CD4-positive, alpha-beta T cell treated with Interleukin-4 for 4 hours (primary cell): ENCODE measurements at places on chromosomes 12 and 14.

DNA sequence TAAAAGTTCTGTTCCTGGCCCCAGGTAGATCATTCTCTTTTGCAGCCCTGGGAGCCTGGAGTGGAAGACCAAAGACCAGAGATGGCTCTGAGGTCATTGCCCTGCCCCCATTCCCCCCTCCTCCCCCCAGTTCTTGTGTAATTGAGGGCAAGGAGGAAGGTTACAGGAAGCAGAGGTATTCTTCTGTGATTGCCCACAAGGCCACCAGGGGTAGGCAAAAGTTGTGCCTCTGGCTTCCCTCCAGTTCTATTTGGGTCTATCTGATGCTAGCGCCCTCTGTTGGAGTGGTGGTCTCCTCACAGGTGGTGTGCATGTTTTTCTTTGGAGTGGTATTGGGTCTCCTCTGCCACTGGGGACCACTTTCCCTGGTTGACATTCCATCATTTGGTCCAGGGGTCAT, 41.2 kb upstream of the CRY1 start:
- DNase-seq = peak; percentile 10

DNA sequence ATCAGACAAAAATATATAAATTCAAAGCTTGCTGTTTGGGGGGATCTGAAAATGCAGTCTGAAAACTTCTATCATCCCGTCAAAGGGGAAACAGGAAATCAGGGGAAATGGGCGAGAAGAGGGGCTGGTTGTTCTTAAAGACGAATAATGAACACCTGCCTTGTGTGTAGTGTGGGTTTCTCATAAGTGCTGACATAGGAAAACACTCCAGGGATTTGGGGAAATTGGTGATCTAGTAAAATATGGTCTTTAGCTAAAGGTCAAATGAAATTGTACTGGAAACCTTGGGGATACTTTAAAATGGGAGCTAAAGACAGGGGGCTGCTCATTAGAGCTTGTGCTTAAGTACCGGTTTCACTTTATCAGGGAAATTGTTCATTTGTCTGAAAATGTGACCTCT, 39.6 kb upstream of the PIK3C2G start:
- no peak for DNase-seq

GRCh38 chr14:20808162-20808483, 5.5 kb upstream of the RNASE1 start:
- no peak for DNase-seq

GRCh38 chr12:118190266-118190665, 54.3 kb downstream of the PEBP1 start:
- no peak for DNase-seq

- peak; percentile 63 for DNase-seq
These were observed 6.8 kb upstream of the CHD4 start for GRCh38 chr12:6613776-6614512.

- DNase-seq = no peak
These were observed 4.7 kb upstream of the FAM234B start for GRCh38 chr12:13039328-13039956.

- DNase-seq = no peak
These were observed 6.0 kb downstream of the HDAC7 start for GRCh38 chr12:47813511-47814196.
